IgD-negative memory B cell (primary cell): ENCODE measurements at places on chromosomes 7 and 10. TPM values are rescaled to one million over a fixed set of nuclear protein-coding genes. Genes with fewer than 3 reads are reported as not detected.

The CXCL12 gene
- not detected for polyA plus RNA-seq

The ASB10 gene
- polyA plus RNA-seq = not detected

The EPHB4 gene
- not detected for polyA plus RNA-seq

The PDIA4 gene
- polyA plus RNA-seq = 94.4 TPM

The GJC3 gene
- polyA plus RNA-seq = not detected

The AOAH gene
- polyA plus RNA-seq = 2.8 TPM

The UPP1 gene
- 6.2 TPM for polyA plus RNA-seq

The STAG3 gene
- 61.5 TPM for polyA plus RNA-seq

The PKD2L1 gene
- polyA plus RNA-seq = not detected

The OR6V1 gene
- polyA plus RNA-seq = not detected
